ENCODE measurements at places on chromosomes 2 and 18. TPM values are rescaled to one million over a fixed set of nuclear protein-coding genes. Genes with fewer than 3 reads are reported as not detected.

Gene CCT4
- 362 TPM for total RNA-seq

Gene GKN2
- not detected for total RNA-seq

Gene RSAD2
- not detected for total RNA-seq

Gene LRP2
- total RNA-seq = 0.59 TPM

DNA sequence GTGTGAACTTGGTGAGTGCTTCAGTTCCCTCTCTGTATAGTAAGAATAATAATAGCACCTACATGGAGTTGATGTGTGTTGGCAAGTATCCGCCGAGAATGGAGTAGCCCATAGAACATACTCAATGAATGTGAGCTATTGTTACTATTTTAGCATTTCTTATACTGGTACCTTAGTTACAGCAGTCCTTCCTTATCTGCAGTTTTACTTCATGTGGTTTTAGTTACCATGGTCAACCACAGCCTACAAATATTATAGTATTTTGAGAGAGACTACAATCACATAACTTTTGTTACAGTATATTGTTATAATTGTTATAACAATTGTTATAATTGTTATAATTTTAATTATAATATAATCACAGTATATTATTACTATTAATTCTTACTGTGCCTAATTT, 152.5 kb upstream of the RASGRP3 start:
- no peak for DNase-seq
- no peak overlapping the region for H3K27ac ChIP-seq
- H3K36me3 ChIP-seq = no peaks in the 10 kb centered on the region
- no peak overlapping the region for H3K4me3 ChIP-seq

DNA sequence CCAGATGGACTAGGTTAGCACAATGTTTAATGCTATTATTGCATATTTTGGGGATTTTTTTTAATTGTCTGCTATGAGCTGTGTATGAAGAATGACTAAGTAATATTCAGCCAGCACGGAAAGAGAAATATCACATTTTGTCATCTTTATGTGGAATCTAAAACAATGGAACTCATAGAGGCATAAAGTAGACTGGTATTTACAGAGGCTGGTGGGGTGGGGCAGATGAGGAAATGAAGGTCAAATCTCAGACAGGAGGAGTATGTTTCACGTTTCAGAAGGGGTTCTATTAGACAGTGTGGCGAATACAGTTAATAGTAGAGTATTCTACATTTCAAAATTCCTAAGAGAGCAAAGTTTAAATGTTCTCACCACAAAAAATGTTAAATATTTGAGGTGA, 4.7 kb downstream of the CDH19 start:
- H3K4me3 ChIP-seq = no peak overlapping the region
- H3K27me3 ChIP-seq = no peaks in the 10 kb centered on the region
- DNase-seq = no peak
- no peak overlapping the region for H3K27ac ChIP-seq

DNA sequence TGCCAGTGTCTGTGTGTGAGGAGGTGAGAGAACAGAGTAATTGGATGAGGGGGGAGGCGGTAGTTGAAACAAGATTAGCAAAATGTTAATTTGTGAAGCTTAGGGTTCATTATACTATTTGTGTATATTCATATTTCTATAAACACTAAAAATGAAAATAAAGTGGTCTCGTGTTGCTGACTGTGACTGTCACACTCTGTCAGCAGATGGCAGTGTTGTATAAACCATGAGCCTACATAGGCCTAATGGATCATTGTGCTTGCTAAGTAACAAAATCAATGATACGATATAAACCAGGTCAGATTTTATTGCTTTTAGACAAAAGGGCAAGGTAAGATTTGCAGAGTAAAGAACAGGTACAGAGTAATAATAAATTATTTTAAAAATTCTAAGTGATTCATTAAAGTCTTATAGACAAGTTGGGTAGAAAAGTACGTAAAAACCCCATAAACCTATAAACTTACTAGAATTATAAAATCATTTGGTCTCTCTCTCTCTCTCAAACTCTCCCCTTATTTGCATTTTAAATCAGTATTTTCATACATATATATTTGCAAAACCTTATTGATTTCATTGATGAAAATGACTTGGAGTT, 182.7 kb downstream of the RPIA start:
- H3K27ac ChIP-seq = no peak overlapping the region
- H3K4me3 ChIP-seq = no peak overlapping the region
- H3K36me3 ChIP-seq = no peaks in the 10 kb centered on the region
- no peaks in the 10 kb centered on the region for H3K27me3 ChIP-seq

GRCh38 chr2:6824962-6825361, 40.7 kb downstream of the CMPK2 start:
- peaks cover 20% of the 10 kb centered on the region for H3K27me3 ChIP-seq
- peaks cover 62% of the 10 kb centered on the region for H3K36me3 ChIP-seq
- no peaks in the 10 kb centered on the region for H3K4me1 ChIP-seq
- no peak overlapping the region for H3K27ac ChIP-seq

DNA sequence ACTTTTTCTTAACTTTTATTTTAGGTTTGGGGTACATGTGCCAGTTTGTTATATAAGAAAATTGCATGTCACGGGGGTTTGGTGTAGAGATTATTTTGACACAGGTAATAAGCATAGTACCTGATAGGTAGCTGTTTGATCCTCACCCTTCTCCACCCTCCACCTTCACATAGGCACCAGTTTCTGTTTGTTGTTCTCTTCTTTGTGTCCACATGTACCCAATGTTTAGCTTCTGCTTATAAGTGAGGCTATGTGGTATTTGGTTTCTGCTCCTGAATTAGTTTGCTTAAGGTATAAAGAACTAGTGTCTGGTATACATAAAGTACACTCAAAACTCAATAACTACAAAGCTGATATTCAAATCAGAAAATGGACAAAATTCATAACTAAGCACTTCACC, 654.6 kb upstream of the LINC00305 start:
- H3K4me3 ChIP-seq = no peak overlapping the region
- no peak overlapping the region for H3K27ac ChIP-seq
- H3K27me3 ChIP-seq = no peaks in the 10 kb centered on the region
- no peak for DNase-seq

DNA sequence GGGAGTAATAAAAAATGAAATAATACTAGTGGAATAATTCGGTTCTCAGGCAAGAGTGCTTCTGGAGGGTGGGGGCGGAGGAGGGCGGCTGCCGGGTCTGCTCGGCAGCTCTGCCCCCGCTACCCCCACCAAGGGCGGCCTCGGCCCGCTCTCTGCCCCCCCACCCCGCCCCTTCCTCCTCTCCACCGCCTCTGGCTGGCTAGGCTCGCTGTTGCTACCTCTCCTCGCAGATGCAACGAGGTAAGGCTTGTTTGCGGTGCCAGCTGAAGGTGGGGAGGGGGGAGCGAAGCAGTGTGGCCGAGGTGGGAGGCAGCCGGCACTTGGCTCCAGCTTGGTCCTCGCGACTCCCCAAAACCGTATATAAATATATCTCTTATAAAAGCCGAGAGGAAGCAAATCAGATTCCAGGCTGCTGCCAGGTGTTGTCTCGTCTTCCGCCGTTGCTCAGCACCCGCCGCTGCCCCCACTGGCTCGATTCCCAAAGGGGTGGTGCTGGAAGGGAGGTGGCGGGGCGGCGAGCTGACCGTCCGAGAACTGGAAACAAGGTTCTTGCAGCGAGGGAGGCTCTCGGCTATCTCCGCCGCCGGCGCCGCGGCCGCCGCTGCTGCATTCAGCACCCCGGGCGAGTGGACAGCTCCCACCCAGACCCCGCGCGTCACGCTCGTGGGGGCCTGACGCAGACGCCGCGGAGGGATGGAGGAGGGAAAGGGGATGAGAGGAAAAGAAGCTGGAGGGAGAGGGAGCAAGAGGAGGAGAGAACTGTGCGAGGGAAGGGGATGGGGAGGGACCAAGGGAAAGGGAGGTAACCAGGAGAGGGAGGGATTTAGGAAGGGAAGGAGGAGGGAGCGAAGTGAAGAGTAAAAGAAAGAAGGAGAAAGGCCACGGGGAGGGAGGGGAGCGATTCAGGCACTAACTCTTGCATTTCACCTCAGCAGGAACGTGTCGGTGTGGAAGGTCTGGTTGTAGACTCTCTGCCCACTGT, at the start of gene MARCHF4:
MARCHF4 (minus strand) TSS at position 763 of the 982 bp plus-strand sequence. CDS start 2,223 bp downstream, outside the sequence.
- no peak within 1 kb of the TSS for H3K27ac ChIP-seq
- peaks cover 30% of the 10 kb centered on the region for H3K4me1 ChIP-seq
- H3K36me3 ChIP-seq = no peaks in the 10 kb centered on the region
- peaks cover 59% of the 10 kb centered on the region for H3K27me3 ChIP-seq
- peak; percentile 87 for DNase-seq
- H3K4me3 ChIP-seq = peak within 1 kb of the TSS; percentile 86

DNA sequence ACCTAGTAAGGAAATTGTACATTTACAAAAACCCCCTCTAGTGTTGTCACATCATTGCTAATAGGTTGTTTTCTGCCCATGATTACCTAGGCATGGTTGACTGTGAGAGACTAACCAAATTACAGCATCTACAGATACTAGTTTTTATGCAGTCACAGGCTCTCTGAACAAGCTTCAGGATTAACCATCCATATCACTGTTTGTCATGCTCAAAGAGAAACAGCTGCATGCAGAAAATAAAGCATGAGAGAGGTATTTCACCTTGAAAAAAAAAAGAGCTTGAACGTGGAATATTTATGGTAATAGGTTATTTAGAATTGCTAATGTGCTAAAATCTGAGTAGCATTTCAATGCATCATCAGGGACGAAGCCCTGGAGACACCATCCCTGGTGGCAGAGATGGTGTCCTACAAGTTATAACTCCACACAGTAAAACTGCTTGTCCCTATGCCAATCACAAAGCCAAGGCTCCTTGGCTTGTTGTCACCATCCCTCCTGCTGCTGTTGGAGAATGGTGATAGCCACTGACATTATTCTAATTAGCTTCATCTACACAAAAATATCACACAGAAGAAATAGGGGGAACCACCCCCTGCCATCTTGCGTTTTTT, 5.4 kb downstream of the NEB start:
- no peak overlapping the region for H3K4me3 ChIP-seq
- peak overlapping the region; percentile 58 for H3K27ac ChIP-seq
- no peaks in the 10 kb centered on the region for H3K36me3 ChIP-seq
- no peaks in the 10 kb centered on the region for H3K27me3 ChIP-seq
- peaks cover 44% of the 10 kb centered on the region for H3K4me1 ChIP-seq

GRCh38 chr2:213057977-213058376, 93.4 kb downstream of the IKZF2 start:
- H3K4me1 ChIP-seq = no peaks in the 10 kb centered on the region
- no peak overlapping the region for H3K27ac ChIP-seq
- H3K36me3 ChIP-seq = no peaks in the 10 kb centered on the region
- no peak for DNase-seq
- no peak overlapping the region for H3K4me3 ChIP-seq

- no peaks in the 10 kb centered on the region for H3K27me3 ChIP-seq
- no peak for DNase-seq
- H3K4me1 ChIP-seq = no peaks in the 10 kb centered on the region
- no peak overlapping the region for H3K4me3 ChIP-seq
- no peak overlapping the region for H3K27ac ChIP-seq
- peaks cover 5% of the 10 kb centered on the region for H3K36me3 ChIP-seq
Observed at GRCh38 chr2:81355436-81355835, 1050.9 kb upstream of the LRRTM1 start.

- peaks cover 5% of the 10 kb centered on the region for H3K27me3 ChIP-seq
- DNase-seq = no peak
- H3K4me3 ChIP-seq = no peak overlapping the region
- H3K36me3 ChIP-seq = peaks cover 32% of the 10 kb centered on the region
Observed at GRCh38 chr2:190136259-190136658, 73.7 kb upstream of the MSTN start.

- H3K27ac ChIP-seq = no peak overlapping the region
- no peak overlapping the region for H3K4me3 ChIP-seq
- no peaks in the 10 kb centered on the region for H3K4me1 ChIP-seq
- peaks cover 61% of the 10 kb centered on the region for H3K36me3 ChIP-seq
- no peaks in the 10 kb centered on the region for H3K27me3 ChIP-seq
Observed at GRCh38 chr2:223897669-223898330, 47.3 kb downstream of the WDFY1 start.

- H3K27me3 ChIP-seq = 0 out of 2 replicates have a peak, but pooled peaks cover 2% of the 10 kb centered on the region
- H3K4me1 ChIP-seq = peaks cover 67% of the 10 kb centered on the region
- no peaks in the 10 kb centered on the region for H3K36me3 ChIP-seq
- no peak for DNase-seq
Observed at GRCh38 chr2:120878970-120879369, 143.3 kb downstream of the GLI2 start.

DNA sequence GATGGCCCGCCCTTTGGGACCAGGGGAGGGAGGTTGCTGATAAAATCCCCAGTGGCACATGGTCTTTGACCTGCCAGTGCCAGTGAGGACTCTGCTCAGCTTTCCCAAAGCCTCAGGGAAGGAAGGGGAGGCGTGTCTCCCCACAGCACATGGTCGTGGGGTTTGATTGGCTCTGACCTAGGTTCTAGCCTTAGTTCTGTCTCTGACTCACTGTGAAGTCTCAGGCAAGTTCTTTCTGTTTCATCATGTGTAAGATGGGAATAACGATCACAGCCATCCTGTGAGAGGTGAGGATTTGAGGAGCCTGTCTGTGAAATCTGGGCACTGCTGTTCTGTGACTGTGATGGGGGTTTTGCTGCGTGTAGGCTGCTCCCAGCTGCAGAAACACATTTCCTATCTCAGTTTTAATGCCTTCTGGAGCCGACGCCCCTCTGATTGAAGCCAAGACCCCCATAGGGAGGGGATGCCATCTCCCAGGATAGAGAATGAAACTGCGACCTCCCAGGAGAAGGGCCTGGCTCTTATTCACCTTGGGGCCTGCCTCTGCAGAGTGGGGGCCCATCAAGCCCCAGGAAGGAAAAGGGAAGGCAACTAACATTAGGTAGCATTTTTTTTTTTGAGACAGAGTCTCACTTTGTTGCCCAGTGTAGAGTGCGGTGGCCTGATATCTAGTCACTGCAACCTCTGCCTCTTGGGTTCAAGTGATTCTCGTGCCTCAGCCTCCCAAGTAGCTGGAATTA, 84.0 kb downstream of the DDX1 start:
- H3K36me3 ChIP-seq = peaks cover 11% of the 10 kb centered on the region
- no peaks in the 10 kb centered on the region for H3K27me3 ChIP-seq
- no peak overlapping the region for H3K4me3 ChIP-seq
- peaks cover 7% of the 10 kb centered on the region for H3K4me1 ChIP-seq
- no peak overlapping the region for H3K27ac ChIP-seq

GRCh38 chr2:228590681-228591080, 409.2 kb upstream of the SPHKAP start:
- no peak overlapping the region for H3K4me3 ChIP-seq
- no peaks in the 10 kb centered on the region for H3K27me3 ChIP-seq
- H3K4me1 ChIP-seq = peaks cover 6% of the 10 kb centered on the region
- H3K27ac ChIP-seq = no peak overlapping the region
- H3K36me3 ChIP-seq = no peaks in the 10 kb centered on the region

- H3K36me3 ChIP-seq = peaks cover 4% of the 10 kb centered on the region
- H3K27ac ChIP-seq = no peak overlapping the region
- DNase-seq = peak; percentile 80
- no peak overlapping the region for H3K4me3 ChIP-seq
Observed at GRCh38 chr2:127067620-127068350, 39.2 kb downstream of the BIN1 start.

- peaks cover 43% of the 10 kb centered on the region for H3K4me1 ChIP-seq
- DNase-seq = no peak
- H3K4me3 ChIP-seq = no peak overlapping the region
- H3K36me3 ChIP-seq = peaks cover 13% of the 10 kb centered on the region
- no peak overlapping the region for H3K27ac ChIP-seq
- no peaks in the 10 kb centered on the region for H3K27me3 ChIP-seq
Observed at GRCh38 chr18:6744816-6745455, 15.4 kb downstream of the ARHGAP28 start.

GRCh38 chr2:105635564-105635963, 109.1 kb upstream of the NCK2 start:
- H3K36me3 ChIP-seq = no peaks in the 10 kb centered on the region
- H3K4me3 ChIP-seq = no peak overlapping the region
- no peak for DNase-seq
- H3K27ac ChIP-seq = no peak overlapping the region
- no peaks in the 10 kb centered on the region for H3K27me3 ChIP-seq

GRCh38 chr2:39676342-39676741, 10.6 kb downstream of the TMEM178A start:
- DNase-seq = no peak
- H3K4me1 ChIP-seq = peaks cover 30% of the 10 kb centered on the region
- peaks cover 24% of the 10 kb centered on the region for H3K36me3 ChIP-seq
